Peyer's patch (tissue), 4 donors: ENCODE measurements at places on chromosomes 11 and 22. TPM values are rescaled to one million over a fixed set of nuclear protein-coding genes. Genes with fewer than 3 reads are reported as not detected.

Gene ANO5
- 5.7 TPM for total RNA-seq

Gene TRPM5
- 24.2 TPM for total RNA-seq

- no peak for DNase-seq
Observed at GRCh38 chr11:14789879-14790484, 102.0 kb downstream of the CYP2R1 start.

- DNase-seq = no peak
Observed at GRCh38 chr22:20423906-20424551, 13.6 kb downstream of the SCARF2 start.

- no peak for DNase-seq
Observed at GRCh38 chr11:66845143-66845875, 2.1 kb downstream of the RCE1 start.

Gene SYT7
- total RNA-seq = 5.8 TPM

Gene SPI1
- 8.0 TPM for total RNA-seq

Gene FGF3
- not detected for total RNA-seq

Gene ZNRF3
- total RNA-seq = 17.6 TPM

Gene MAPK12
- 37.1 TPM for total RNA-seq

- DNase-seq = no peak
Observed at GRCh38 chr11:14202251-14203196, 156.5 kb downstream of the RRAS2 start.

Gene OR10D3
- not detected for total RNA-seq

Gene GGTLC2
- not detected for total RNA-seq

DNA sequence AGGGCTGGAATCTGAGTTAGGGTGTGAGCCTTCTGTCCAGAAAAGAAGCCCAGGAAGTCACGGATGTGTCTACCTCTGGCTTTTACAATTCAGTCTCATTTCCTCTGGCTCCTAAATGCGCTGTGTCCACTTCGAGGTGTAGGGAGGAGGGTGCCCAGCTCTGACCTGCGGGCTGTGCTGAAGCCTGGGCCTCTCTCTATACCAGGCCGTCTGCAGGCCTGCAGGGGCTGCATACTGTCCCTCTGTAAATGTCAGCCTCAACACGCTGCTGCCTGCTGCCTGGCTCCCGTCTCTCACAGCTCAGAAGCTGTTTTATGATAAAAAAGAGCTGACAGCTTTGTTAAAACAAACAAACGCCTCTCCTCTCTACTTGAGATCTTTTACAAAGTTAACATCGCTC, 14.5 kb downstream of the ARVCF start:
- no peak for DNase-seq

DNA sequence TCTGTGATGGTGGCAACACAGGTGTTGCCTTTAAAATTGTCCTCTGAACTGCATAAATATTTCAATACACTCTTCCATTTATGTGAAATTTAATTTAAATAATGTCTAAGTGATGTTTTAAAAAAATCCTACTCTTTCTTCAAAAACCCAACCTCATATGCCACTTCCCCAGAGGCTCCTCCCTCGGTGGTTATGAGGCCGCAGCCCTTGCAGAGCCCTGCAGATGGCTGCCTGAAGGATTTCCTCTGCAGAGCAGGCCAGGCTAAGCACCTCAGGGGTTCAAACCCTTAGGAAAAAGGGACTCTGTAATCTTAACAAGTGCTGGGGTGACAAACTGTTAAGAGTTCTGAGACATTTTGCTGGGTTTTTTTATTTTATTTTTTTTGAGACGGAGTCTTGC, 25.2 kb downstream of the MORC2 start:
- DNase-seq = peak; percentile 21

GRCh38 chr11:88480223-88480622, 142.7 kb upstream of the CTSC start:
- no peak for DNase-seq

GRCh38 chr11:35531246-35531645, 5.8 kb upstream of the PAMR1 start:
- DNase-seq = no peak
